ENCODE measurements at places on chromosomes 5 and 9. TPM values are rescaled to one million over a fixed set of nuclear protein-coding genes. Genes with fewer than 3 reads are reported as not detected.

- DNase-seq = peak; percentile 31
Measured at GRCh38 chr9:99004717-99005460, 61.2 kb downstream of the COL15A1 start.

- DNase-seq = no peak
Measured at GRCh38 chr9:118962426-118962825, 406.8 kb downstream of the BRINP1 start.

- DNase-seq = no peak
Measured at GRCh38 chr5:131671994-131672655, 37.1 kb upstream of the RAPGEF6 start.

DNA sequence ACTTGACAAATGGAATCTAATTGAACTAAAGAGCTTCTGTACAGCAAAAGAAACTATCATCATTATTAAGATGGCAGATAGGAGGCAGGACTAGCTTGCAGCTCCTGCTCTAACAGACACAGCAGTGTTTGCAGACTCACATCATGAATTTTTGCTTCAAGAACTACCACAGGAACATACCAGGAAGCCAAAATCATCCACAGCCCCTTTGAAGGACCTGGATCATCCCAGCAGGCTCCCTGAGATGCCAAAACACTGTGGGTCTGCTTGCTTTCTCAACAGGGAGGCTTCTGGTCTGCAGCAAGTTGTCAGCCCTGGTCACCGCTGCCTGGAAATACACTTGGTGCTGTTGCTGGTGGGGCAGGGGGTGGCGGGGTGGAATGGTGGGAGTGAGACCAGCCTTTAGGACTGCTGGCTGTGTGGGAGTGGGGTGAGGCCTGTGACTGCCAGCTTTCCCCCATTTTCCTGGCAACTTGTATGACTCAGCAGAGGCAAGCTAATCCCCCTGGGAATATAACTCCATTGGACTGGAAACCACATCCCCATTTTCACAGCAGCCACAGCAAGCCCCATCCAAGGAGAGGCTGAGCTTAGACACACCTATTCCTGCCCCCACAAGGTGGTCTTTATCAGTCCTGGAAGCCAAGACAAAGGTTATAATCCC lies 533.8 kb upstream of the CYLC2 start:
- DNase-seq = no peak

SPINK13 gene
- total RNA-seq = not detected

All from activated CD8-positive, alpha-beta memory T cell treated with anti-CD3 and anti-CD28 coated beads, Interleukin-2, amount 10 ng/mL, durations not matched to agents 7 days and 5 days (primary cell).